SK-N-SH (cell line): ENCODE measurements at places on chromosomes 7 and 10. TPM values are rescaled to one million over a fixed set of nuclear protein-coding genes. Genes with fewer than 3 reads are reported as not detected.

- no peak for DNase-seq
Measured at GRCh38 chr7:34184466-34184865, 279.1 kb downstream of the BMPER start.

DNA sequence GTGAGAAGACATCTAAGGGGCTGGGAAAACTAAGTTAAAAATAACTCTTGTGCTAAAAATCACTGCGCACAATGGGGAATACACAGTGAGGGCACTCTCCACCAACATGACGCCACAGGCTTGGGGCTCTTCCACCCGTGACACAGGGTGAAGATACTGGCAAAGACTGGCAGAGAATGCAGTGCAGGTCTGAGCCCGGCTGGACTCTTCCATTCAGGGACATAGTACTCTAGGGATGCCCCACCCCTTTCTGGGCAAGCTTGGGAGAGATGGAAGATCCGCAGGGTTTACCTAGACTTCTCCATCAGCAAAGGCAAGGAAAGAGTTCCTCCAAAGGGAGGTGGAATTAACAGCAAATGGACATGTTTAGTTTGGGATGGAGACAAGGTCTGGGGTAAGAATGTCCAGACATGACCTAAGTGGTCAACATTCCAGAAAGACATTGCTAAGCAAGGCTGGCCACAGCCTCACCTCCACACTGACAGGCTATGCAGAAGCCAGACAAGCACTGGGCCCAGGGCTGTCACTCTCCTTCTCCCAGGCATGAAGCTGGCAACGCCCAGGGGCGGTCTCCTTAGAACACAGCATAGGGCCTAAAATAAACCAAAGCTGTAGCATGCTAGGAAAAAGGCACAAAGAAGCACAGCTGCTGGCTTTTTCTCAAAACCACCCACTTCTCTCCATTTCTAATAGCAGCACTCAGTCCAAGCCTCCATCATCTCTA is 28.1 kb downstream of the XPNPEP1 start:
- DNase-seq = no peak

DNA sequence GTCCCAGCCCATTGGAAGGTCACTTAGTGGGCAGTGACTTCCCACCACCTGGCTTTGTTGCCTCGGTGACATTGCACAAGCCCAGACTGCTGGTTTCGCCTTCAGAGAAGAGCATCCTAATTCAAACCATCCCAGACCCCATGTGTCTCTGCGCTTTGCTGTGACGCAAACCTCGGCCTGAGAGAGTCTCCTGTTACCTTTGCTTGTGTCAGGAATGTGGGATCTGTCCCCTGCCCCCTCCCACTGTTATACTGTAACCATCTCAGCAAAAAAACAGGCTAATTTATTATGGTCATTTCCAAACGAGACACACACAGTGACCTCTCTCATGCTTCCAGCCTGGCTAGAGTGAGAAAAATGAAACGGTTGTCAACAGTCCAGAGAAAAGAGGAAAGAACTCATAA is 25.0 kb upstream of the AQP1 start:
- DNase-seq = peak; percentile 79

GRCh38 chr10:316390-316789 is 181.1 kb downstream of the ZMYND11 start:
- no peak for DNase-seq

DNA sequence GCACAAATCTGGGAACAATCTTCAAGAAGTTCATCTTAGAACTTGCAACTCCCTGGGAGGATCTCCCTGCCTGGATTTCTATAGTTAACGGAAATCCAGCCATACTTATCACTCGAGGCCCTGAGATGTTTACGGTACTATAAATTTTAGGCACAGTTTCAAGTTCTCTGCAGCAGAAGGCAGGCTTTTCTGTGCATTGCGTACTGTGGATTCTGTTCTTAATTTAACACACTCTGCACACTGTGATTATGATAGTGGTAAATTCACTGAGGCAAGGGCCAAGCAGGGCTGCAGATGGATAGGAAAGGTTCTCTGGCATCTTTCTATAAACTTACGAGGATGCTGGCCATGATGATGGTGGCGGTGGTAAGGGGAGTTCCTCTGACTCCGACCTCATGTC is 10.6 kb downstream of the INHBA start:
- DNase-seq = no peak

DNA sequence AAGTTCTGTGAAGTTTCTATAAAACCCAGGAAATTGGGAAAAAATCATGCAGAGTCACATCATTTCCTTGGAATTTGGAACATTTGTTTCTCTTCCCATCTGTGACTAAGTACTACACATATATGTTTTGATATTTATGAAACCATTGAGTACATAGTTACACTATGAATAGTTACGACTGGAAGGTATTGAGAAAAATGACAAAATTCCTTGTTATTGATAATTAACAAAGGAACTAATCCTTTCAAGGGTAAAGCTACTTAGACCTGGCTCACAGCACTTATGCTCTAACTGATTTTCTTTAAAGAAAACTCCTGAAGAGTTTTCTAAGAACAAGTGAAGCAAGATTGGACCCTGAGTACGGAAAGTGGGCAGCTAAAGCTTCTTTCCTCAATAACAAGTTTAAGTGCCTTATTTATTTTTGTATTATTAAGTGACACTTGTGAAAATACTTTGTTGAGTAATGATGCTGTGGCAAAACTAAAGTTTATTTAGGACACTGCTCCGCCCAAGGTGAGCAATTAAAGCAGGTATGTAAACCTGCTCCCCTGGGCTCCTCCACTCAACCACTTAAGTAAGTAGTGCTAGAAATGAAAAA is 12.0 kb upstream of the GLCCI1 start:
- DNase-seq = no peak

- DNase-seq = no peak
Measured at GRCh38 chr7:20896996-20897395, 110.3 kb upstream of the SP8 start.

DNA sequence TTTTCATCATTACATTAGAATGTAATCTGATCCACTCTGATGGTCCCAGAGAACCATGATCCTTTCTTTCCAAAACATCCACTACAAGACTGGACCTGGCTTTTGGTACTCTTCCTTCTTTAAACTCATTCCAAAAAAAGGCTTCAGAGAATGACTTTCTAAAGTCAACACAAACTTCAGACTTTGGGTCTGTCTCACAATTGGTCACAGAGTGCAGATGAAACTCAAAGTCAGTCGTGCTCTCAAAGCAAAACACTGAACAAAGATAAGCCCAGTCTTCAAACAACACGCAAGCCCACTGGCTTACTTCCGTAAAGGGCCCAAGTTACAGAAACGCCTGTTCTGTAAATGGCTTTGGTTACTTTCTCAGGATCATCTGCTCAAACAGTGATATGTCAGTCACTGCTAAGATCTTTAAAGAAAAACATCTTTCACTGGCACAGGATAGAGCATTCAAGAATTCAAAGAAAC is 250.9 kb upstream of the MKLN1 start:
- no peak for DNase-seq

DNA sequence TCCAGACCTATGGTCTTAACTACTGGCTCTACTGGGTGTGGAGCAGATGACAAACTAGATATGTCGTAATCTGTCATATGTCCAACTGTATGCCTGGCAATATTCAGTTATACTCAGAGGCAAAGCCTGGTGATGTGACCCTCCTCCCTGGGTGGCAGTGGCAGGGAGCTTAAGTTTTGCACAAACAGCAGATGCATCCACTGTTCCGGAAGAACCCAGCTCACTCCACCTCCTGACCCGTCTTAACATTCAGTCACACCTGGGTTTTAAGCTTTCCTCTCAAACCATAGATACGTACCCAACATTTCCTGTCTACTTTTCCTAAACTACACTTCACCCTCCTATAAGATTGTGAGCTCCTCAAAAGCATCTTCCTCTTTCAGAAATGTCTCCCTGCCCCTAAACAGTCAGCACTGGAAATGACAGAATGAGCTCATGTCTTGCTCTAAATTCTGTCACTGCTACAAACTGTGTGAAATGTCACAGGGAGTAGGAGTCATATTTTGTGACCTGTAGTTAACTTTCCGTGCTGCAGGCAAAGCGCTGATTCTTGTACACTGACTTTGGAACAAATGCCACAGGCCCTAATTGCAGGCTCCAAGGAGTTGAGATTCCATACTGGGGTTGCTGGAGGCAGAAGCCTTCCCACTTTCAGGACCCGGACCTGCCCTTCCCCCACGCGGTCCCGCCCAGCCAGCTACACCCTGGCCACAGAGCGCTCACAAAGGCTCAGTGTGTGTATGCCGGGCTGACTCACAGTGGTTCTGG is 23.9 kb downstream of the SCD start:
- DNase-seq = no peak

DNA sequence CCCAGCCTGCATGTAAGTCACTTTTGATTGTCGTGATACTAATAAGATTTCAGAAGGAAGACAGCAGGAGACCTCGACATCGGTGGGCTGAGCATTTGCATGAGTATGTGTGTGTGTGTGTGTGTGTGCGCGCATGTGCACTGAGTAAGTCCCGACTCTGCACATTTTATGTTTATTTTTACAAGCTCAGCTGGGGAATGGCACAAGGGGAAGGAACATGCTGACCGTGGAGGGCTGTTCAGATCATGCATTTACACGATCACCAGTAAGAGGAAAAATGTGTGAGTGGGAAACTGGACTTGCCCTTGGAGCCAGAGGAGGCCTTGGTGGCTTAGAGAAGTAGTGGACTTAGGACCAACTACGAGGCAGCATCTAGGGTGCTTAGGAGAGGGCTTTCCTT is 41.3 kb downstream of the IL2RA start:
- DNase-seq = no peak

- no peak for DNase-seq
Measured at GRCh38 chr10:114283091-114283490, 44.0 kb downstream of the VWA2 start.

- no peak for DNase-seq
Measured at GRCh38 chr10:132063432-132063831, 2.3 kb upstream of the JAKMIP3 start.

- no peak for DNase-seq
Measured at GRCh38 chr10:52250510-52250909, 63.6 kb upstream of the DKK1 start.

GRCh38 chr10:35492386-35493195 is 112.5 kb upstream of the GJD4 start:
- DNase-seq = no peak

DNA sequence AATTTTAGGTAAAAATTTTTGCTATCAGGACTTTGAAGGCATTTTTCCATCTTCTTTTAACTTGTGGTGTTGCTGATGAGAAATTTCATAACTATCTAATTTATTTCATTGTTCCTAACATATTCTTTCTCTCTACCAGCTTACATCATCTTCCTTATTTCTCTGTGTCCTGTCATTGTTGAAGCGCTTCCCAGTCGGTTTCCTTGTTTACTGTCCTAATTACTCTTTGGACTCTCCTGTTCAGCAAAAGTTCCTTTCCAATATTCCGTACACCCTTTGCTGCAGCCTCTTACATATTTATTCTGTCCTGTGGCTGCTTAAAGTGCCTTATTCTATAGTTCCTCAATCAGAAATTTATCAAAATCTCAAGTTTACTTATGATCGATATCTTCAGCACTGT is 609.0 kb upstream of the FZD8 start:
- DNase-seq = no peak

DNA sequence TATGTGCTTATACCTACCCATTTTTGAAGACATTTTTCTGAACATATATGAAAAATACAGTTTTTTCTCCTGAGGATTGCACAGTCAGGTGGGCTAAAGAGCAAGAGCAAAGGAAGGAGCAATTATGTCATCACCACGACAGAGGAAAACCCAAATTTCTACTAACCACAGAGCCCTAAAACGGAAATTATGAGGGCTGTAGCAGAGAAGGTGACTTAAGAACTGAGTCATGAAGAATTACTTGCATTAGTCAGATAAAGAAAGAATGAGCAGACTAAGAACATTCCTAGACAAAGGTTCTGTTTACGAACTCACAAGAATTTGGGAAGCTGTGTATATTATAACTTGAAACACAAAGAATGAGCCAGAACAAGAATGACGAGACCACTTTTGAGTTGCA is 974.4 kb downstream of the NXPH1 start:
- no peak for DNase-seq

DNA sequence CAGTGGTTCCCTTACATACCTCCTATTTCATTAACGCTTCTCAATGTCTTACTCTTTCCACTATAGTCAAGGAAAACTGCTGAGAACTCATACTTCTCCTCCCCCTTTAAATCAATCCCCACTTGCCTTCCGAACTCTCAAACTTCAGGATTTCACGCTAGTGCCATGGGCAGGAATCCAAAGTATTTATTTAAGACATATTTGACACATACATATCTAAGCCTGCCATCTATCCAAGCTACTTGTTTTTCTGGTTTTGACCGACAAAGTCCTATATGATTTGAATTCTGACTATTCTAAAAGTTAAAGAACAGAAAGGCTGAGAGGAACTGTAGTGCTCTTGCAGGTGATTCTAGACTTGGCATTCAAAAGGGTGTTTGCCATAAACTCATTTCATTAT is 51.8 kb downstream of the CCDC6 start:
- no peak for DNase-seq

- no peak for DNase-seq
Measured at GRCh38 chr10:89478739-89479654, 56.4 kb downstream of the SLC16A12 start.

GRCh38 chr7:23294549-23295400 is 4.4 kb upstream of the MALSU1 start:
- no peak for DNase-seq

DNA sequence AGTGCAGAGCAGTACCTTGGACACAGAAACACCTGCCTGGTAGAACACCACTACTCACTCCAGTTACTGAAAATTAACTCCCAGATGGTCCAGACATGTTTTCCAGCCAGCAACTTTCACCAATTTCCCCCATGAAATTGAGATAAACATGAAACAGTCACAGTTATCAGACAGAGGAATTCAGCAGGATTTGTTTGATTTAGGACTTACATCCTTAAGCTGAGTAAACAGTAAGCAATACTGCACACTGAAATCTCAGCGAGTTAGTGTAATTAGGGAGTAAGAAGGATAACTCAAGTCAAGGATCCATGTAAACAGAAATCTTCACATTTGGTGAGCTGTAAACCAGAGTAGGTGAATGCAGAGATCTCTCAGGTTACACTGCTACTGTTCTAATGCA is 353.5 kb downstream of the ELMO1 start:
- DNase-seq = no peak

DNA sequence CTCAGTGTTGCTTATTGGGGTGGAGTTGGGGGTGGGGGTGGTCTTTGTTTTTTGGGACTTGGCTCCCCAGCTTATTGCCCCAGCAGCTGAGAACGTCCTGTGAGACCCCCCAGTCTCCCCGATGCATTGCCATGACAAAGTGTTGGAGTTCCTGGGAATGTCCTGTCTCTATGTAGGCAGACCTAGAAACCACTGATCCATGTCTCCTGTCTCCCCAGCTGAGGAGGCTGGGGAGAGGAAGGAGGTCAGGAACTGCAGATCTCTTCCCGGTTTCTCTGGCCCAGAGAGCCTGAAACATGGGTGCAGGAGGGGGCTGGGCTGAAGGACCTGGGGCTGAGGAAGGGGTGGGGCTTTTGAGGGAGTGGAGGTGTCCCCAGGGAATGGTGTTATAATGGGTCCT is 80.2 kb upstream of the GTF2IRD1 start:
- DNase-seq = no peak

The HOXA1 gene
- polyA plus RNA-seq = not detected in 2 replicates

The HABP2 gene
- polyA plus RNA-seq = not detected in 2 replicates

The FOXP2 gene
- not detected in 2 replicates for polyA plus RNA-seq

The C10orf62 gene
- polyA plus RNA-seq = 0.07 and 0.19 TPM in 2 replicates

The MINDY4 gene
- polyA plus RNA-seq = 1.8 TPM in 2 replicates

The C10orf143 gene
- polyA plus RNA-seq = 1.4 and 2.2 TPM in 2 replicates

The EVX1 gene
- polyA plus RNA-seq = not detected in 2 replicates

The SEMA4G gene
- polyA plus RNA-seq = 15.0 and 16.2 TPM in 2 replicates

The NEURL1 gene
- 0.05 and 0.19 TPM in 2 replicates for polyA plus RNA-seq

The MSS51 gene
- polyA plus RNA-seq = 0.95 and 1.8 TPM in 2 replicates

The CNNM1 gene
- polyA plus RNA-seq = 0.12 and 0.16 TPM in 2 replicates

The IKZF5 gene
- 2.9 and 4.3 TPM in 2 replicates for polyA plus RNA-seq

The KCNMA1 gene
- polyA plus RNA-seq = 81.2 and 107 TPM in 2 replicates

The OPN4 gene
- 0.03 TPM in 1 of 2 replicates, not detected in the other for polyA plus RNA-seq

The LIPA gene
- polyA plus RNA-seq = 43.2 and 63.2 TPM in 2 replicates

The BAZ1B gene
- 19.7 and 20.9 TPM in 2 replicates for polyA plus RNA-seq
